Left lobe of liver (tissue), 2 donors: ENCODE measurements at places on chromosomes 4 and X.

DNA sequence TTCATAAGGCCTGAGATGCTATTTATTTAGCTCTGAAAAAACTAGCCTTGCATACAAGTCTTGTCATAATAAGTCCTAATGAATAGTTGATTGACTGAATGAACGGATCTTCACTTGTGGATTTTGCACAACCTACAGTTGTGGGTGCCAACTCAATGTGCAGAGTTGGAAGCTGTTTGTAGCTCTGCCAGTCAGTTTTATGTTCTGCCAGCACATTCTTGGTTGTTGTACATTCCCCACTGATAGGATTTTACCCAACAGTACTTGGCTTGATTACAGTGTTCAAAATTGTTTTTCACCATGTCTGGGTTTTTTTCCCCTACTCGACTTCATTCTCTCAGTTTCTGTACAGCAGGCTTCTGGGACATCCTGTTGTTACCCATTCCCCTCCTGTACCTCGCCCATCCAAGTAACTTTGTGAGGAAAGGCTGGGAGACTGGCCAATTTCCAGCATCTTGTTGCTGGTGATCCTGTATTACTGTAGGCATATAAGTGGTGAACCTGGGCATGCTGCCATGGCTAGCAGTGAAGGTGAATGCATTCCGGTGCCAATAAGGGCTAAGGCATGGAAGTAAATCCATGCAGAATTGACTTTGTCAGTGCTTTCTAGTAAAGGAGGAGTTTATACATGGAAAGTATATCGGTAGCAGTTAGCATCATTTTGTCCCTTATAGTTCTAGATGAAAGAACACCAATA is 22.8 kb downstream of the IL1RAPL1 start:
- no peak for DNase-seq

- DNase-seq = no peak
Measured at GRCh38 chrX:149433451-149433850, 71.7 kb downstream of the IDS start.

DNA sequence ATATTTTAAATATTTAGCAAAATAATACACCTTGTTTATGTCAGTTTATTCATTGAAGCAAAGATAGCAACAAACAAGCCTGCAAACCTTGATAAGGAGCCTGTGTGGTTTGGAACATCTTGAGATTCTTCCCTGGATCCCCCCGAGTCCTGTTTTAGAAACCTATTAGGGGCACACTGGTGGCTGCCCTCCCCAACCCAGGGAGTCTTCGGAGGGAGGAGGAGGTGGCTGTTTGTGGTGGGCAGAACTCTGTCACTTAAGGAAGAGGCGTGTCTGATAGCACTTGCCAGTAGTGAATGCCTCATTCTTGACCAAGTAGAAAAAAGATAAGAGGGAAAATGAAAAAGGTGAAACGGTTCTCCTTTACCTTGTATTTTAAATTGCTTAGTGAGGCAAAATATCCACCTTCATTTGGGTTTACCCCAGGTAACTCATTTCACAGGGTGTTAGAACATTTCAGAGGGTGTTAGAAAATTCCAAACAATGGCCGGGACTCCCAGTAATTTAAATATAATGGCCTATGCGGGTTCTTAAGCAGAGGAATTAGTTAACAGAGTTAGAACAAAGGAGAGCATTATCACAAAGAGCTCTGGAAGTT is 10.4 kb downstream of the KIT start:
- DNase-seq = no peak

DNA sequence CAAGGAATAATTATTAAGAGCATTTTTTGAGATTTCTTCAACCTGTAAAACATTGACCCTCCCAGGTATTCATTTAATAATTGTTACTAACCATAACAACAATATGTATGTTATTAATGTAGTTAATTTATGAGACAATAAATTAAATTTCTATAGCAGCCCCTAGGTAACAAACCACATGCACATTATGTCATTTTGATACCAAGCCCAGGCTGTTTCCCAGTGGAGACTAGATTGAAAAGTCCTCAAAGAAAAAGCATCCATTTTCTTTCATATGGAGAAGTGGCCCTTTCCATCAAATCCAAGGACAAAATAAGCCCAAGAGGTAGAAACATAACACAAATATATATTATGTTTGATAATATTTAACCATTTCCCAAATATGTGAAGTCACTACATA is 104.3 kb upstream of the GK2 start:
- DNase-seq = no peak
